Myometrial cell (primary cell): ENCODE measurements at places on chromosomes 5 and 9. TPM values are rescaled to one million over a fixed set of nuclear protein-coding genes. Genes with fewer than 3 reads are reported as not detected.

The PGM5 gene
- 0.18 and 0.86 TPM in 2 replicates for total RNA-seq

The KYAT1 gene
- 19.1 and 25.7 TPM in 2 replicates for total RNA-seq

The PCDHB2 gene
- total RNA-seq: 0.18 and 0.29 TPM in 2 replicates

The TAF11L5 gene
- total RNA-seq: not detected in 2 replicates

The CD74 gene
- total RNA-seq: 9.9 and 10.7 TPM in 2 replicates

The PCDHGB4 gene
- total RNA-seq: 3.9 and 4.6 TPM in 2 replicates

The SLC22A4 gene
- 3.5 and 4.9 TPM in 2 replicates for total RNA-seq
